ENCODE measurements at places on chromosomes 16 and 17.

DNA sequence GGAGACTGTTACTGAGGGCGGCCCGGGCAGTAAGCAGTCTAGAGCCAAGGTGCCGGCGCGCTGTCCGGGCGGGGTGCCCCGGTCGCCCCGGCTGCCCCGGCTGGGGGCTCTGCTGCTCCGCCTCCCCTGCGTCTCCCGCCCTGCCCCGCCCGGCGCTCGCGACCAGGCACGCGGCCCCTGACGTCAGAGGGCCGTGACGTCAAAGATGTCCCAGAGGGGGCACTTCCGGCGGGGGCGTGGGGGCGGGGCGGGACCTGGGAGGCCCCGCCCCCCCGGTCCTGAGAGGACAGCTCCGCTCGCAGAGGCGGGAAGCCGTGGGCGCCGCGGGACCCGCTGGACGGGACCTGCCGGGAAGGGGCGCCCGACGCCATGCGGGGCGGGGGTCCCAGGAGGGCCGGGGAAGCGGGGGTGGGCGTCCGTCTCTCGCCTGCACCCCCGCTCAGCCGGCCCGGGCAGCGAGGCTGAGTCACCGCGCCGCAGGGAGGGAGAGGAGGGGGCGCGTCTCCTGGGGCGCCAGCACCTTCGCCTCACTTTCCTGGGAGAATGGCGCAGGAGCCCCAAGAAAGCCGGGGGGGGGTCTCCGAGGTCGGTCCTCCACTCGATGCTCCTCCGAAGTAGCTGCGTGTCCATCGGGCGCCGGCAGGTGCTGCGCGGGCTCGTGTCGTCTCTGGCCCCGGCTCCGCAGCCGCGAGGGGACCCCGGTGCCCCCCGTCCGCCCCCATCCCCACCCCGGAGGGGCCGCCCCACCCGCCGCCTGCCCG lies 4.4 kb upstream of the HIC1 start:
- peak; percentile 69 for DNase-seq

DNA sequence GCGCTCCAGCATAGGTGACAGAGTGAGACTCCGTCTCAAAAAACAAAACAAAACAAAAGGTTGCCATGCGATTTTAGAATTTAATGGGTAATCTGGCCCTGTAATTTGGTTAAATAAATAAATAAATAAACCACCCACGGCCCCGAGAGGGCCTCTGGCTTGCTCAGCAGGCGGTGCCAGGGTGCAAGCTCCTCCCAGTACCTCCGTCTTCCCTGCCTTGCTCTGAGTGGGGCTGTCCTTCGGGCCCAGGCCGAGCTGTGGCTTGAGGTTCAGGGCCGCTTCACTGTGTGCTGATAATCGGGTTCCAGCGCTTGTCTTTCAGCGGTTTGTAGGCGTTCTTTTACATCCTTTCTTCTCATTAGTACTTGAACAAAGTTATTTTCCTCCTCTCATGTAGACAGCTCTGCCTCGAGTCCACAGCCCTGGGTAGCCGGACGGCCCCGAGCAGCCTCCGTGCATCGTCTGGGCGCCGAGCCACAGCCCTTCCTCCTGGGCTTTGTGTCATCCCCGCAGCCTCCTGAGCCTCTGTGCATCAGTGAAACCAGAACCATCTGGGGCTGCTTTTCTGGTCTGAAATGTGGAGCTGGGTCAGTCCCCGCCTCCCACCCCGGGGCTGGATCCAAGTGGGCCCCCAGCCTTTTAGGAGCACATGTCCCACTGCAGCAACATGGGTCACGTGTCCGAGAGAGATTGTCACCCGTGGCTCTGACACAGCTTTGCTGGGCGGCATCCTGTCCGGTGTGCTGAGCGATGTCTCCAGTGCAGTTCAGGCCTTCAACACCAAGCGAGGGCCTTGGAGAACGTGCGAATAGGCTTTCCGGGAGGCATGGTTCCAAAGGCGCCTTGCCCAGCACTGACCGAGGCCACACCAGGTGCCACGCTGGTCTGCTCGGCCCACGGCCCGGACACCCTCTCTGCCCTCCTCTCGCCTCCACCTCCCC lies 157.4 kb upstream of the CHMP6 start:
- no peak for DNase-seq

- DNase-seq = peak; percentile 4
Observed at GRCh38 chr17:63741143-63741407, 524 bp downstream of the STRADA start.

GRCh38 chr17:64443086-64443760 lies 5.7 kb upstream of the MILR1 start:
- DNase-seq = no peak

DNA sequence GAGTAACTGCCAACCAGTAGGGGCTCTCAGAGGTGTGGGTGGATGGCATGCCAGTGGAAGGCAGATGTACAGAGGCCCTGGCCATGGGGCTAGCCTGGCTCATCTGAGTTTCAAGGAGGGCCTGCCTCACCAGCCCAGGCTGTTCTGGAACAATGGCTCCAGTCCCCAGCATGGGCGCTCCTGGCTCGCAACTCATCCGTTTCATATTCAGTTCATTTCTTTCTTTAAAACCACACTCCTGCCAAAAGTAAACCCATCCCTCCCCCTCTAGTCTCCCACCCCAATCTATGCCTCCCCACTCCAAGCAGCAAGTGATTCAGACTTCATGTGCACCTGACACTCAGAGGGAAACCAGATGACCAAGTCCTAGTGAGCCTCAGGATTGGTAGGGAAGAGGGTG lies 2.4 kb downstream of the CCL13 start:
- DNase-seq = no peak

GRCh38 chr17:80773243-80773991 lies 218.2 kb upstream of the CHMP6 start:
- no peak for DNase-seq

GRCh38 chr17:77373299-77374169 lies 232.8 kb downstream of the SEC14L1 start:
- no peak for DNase-seq

Measured in HCEC 1CT (cell line).